ENCODE measurements at places on chromosomes 4 and X.

GRCh38 chr4:155879767-155880166 lies 13.7 kb upstream of the ASIC5 start:
- DNase-seq: no peak

DNA sequence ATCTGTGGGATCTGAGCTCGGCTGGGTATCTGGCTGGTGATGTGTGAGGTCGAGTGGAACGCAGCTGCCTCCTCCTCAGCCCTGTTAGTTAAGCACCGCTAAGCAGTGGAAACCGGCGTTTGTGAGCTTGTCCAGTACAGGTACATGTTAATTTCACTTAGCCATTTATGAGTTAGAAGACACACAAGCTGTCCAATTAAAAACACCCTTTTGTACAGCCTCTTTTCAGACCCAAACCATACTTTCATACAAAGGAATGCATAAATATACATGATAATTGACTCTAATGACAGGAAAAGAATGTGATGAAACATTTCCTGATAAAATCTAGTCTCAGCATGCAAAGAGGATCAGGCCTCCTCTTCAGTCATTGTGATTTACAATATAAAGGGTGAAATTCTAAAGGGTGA lies 163.6 kb upstream of the FAT1 start:
- no peak for DNase-seq

GRCh38 chr4:80592950-80593349 lies 257.4 kb downstream of the CFAP299 start:
- DNase-seq: no peak

DNA sequence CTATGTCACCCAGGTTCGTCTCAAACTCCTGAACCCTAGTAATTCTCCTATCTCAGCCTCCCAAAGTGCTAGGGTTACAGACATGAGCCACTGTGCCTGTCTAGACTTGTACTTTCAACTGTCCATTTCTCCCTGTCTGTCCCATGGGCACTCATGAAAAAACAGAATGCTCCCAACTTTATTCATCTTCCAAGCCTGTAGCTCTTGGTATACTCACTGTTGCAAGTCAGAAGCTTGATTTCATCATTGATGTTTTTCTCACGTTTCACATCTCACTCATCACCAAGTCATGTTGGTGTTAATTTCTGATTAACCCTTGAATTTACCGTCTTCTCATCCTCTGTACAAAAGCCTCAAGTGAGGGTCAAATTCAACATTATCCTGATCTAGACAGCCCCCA lies 7.3 kb upstream of the SRP72 start:
- DNase-seq: no peak

- no peak for DNase-seq
Measured at GRCh38 chr4:80336582-80336981, 1.1 kb downstream of the CFAP299 start.

- no peak for DNase-seq
Measured at GRCh38 chr4:70666369-70666768, at the start of gene JCHAIN. Gene JCHAIN (minus strand): TSS chr4:70666508. CDS start chr4:70666490, 18 bp downstream.

- DNase-seq: no peak
Measured at GRCh38 chrX:110966839-110967238, 129.2 kb upstream of the PAK3 start.

DNA sequence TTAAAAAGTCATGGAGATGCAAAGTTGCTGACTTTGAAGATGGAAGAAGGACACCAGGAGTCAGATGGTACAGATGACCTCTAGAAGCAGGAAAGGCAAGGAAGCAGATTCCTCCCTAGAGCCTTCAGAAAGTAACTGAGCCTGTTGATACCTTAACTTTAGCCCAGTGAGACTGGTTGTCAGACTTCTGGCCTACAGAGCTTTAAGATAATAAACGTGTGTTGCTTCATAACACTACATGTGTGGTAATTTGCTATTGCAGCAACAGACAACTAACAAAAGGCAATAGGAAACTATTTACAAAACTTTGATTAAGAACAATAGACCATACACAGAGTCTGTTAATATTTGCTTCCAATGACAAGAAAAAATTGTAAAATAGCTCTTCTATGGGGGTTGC lies 102.0 kb upstream of the USP38 start:
- DNase-seq: no peak

DNA sequence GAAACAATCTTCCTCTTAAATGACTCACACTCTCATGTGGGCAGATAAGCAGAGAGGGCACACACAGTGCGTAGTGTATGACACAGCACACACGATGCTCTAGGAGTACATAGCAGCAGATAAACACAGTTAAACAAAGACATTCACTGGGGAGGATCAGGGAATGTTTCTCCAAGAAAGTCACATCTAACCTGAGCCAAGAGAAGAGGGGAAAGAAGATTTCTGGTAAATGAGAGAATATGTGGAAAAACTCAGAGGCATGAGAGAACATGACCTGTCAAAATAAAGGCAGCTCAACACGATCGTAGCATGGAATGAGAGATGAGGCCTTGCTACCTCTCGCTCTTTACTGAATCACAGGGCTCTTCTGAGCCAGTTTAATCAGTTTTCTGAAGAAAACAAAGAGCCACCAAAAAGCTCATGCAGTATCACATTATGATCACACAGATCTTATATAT lies 251.0 kb downstream of the ANK2 start:
- no peak for DNase-seq

GRCh38 chr4:63663870-63664269 lies 745.4 kb downstream of the TECRL start:
- DNase-seq: no peak

GRCh38 chr4:153933915-153934687 lies 145.2 kb upstream of the SFRP2 start:
- no peak for DNase-seq

GRCh38 chr4:152110780-152111179 lies 350.0 kb upstream of the GATB start:
- no peak for DNase-seq

DNA sequence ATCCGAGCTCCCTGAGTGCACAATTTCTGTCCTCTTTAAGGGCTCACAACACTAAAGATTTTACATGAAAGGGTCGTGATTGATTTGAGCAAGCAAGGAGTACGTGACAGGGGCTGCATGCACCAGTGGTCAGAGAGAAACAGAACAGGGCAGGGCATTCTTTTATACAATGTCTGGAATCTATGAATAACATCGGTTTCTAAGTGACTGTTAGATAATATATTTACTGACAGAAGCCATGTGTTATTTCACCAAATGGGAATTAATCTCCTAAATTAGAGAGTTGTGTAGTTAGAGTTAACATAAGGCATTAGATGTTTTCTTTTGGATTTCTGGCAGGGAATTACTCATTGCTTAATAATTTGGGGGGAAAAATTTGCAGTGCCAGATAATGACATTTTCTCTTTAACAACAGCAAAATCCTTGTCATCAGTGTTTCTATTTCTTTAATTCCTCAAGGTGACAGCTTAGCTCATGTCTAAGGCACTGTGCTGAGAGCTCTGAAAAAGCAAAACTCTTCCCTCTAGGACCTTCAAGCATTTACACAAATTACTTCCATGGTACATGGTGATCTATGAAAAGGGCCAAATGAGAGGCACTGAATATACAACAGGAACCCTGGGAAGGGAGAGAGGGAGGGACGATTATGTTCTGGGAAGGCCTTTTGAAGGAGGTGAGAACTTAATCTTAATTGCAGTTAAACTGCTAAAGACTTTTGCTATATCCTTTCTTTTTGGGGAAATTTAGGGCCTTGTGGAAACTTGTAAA lies 145.0 kb downstream of the RTL3 start:
- DNase-seq: no peak

- DNase-seq: no peak
Measured at GRCh38 chr4:657338-657833, 16.7 kb downstream of the ATP5ME start.

- DNase-seq: no peak
Measured at GRCh38 chr4:145882604-145883003, 56.0 kb downstream of the ZNF827 start.

DNA sequence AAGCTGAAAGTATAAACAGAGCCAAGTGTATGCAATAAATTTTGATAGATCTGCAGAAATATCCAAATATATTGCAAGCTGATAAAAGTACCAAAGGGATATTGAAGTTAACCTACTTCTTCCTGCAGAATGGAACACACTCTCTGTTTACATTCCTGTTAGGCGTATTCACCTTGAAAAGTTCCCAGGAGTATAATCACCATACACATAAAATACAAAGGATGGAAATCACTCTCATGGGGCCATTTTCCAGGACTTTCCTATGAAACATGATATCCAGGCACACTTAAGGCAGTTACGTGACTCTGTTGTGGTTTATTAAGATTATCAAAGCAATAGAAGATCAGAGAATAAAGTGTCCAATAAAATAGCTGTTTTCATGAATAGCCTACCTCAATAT lies 1142.3 kb downstream of the NLGN4X start:
- no peak for DNase-seq

DNA sequence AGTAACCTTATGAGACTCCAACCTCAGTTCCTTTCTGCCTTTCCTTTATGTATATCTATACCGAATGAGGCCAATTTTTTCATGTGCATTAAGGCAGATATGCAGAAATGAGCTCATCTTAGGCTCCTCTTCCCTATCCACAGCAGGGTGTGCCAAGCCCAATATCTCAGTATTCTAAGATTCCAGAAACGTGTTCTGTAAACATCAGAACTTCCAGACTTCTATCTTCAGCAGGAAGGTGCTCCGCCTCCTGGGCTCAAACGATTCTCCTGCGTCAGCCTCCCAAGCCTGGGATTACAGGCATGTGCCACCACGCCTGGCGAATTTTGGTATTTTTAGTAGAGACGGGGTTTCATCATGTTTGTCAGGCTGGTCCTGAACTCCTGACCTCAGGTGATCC lies 31.0 kb upstream of the CCNG2 start:
- no peak for DNase-seq

DNA sequence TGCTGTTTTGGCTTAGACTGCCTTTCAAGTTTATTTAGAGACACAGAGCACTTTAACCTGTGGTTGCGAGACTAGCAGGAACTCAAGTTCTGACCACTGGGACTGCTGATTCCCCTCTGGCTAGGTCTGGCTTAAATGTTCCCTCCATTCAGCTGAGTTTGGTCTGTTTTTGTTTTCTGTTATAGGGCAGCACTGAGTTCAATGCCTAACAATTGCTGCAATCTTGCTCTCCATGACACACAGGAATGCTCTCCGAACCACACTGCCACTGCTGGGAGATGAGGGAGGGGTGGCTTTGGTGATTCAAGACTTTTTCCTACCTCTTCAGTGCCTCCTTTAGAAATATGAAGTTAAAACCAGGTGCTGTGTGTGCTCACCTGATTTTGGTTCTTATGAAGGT lies 106.3 kb upstream of the EOLA2 start:
- DNase-seq: no peak

DNA sequence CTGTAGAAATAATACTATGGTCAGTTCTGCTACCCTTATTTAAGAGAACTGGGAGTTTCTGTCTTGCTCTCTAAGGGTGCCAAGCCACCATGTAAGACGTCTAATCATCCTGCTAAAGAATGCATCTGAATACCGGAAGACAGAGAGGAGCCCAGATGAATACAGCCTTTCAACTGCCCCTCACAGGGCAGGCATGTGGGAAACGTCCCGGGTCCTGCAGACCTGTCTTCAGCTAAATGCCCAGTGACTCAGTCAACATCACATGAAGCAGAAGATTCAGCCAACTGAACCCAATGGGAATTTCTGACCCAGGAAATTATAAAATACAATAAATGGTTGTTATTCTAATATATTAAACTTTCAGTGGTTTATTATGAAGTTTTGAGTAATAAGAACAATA lies 2141.0 kb upstream of the AGA start:
- DNase-seq: no peak

- DNase-seq: no peak
Measured at GRCh38 chr4:8301851-8302730, 32.5 kb downstream of the HTRA3 start.

DNA sequence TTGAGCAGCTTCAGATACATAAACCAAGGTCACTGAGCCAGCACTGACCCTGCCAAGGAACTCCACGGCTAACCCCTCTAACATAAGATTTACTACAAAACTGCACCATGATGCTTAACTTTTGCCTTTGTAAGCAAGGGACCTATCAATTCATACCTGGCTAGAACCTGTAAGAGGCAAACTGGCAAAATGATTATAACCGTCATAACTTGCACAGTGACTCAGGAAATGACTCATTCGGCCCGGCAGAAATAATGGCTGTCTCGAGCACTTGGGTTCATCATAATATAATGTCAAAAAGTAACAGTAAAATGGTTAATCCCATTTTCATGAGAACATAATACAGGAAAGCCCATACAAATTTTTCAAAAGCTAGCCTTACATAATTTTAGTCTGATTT lies 17.2 kb downstream of the RASGEF1B start:
- DNase-seq: no peak

DNA sequence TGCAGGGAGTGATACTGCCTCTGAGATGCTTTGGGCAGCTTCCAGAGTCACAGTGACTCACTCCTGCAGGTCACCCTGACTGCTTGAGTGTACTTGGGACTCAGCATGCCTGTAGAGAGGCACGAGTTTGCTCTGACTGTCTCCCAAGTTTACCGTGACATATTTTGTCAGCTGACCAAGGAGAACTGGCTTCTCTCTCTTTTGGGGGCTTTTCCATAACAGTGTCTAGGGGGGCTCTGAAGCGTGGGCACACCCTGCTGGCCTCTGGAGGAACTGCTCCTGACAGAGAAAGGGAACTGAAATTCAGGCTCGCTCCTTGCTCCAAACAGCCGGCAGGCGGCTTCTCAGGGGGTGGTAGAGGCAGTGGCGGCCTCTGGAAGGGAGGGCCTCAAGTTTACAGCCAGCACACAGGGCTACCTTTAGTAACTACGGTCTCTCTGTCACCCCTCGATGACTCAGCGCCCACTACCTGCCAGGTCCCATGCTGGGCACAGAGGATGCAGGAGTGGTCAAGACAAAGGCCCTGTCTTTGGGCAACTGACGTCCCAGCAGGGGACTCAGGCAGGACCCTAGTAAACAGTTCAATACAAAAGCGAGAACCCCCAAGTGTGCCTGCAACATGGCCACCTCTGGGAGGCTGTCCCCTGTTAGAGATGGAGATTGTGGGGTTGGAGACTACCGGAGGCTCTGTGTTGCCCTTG lies 17.8 kb downstream of the ZNF185 start:
- no peak for DNase-seq

DNA sequence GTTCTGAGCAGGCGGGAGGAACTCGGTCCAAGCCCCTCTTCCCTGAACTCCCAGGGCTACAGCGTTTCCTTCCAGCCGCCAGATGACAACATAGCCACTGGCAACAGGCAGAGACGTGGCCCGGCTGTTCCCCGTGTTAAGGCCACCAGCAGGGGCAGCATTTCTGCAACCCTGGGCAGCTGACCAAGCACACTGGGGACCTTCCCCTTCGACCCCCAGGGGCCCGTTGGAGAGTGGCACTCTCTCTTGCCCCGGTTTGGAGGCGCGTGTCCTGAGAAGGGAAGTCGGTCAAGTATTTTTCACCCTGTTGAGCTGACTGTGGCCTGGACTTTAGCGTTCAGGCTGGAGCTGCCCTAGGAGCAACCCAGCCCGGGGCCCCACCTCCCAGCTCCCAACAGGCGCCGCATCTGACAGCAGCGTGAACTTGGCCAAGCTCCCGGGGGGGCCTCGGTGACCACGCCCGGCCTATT lies 37.6 kb downstream of the ZBTB49 start:
- DNase-seq: peak; percentile 31

GRCh38 chrX:11347300-11347699 lies 54.1 kb downstream of the AMELX start:
- no peak for DNase-seq

- DNase-seq: no peak
Measured at GRCh38 chrX:131725001-131725654, 181.3 kb downstream of the OR13H1 start.

Measured in mucosa of descending colon (tissue), 3 donors.